NCI-H1092 treated with DMSO at 0.1 percent for 48 hours (cell line): ENCODE measurements at places on chromosomes 11 and 22.

DNA sequence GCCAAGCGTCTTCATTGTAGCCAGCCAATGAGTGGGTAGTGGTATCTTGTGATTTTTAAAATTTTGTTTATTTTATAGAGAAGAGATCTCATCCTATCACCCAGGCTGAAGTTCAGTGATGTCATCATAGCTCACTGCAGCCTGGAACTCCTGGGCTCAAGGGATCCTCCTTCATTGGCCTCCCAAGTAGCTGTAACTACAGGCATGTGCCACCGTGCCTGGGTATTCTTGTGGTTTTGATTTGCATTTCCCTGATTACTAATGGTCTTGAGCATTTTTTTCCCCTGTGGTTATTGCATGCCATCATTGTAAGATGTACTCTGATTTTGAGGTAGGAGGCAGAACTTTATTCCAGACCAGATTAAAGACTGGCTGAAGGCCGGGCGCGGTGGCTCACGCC lies 2.4 kb upstream of the DENND6B start:
- DNase-seq = no peak

DNA sequence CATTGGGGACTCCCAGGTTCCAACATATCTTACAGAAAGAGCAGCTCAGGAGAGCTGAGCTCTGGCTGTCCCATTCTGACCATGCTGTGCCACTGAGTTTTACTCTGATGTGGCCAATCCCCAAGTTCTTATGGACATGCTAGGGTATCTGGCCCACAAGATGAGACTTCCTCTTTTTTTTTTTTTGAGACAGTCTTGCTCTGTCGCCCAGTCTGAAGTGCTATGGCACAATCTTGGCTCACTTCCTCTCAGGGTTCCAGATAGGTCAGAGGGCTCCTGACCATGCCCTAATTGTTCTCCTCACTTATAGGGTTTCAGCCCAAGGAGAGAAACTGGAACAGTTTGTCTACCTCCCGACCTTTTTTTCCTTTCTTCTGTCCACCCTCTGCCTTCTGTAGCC lies 152.3 kb upstream of the CCDC90B start:
- no peak for DNase-seq

GRCh38 chr11:32279672-32280071 lies 155.7 kb downstream of the WT1 start:
- DNase-seq = no peak

DNA sequence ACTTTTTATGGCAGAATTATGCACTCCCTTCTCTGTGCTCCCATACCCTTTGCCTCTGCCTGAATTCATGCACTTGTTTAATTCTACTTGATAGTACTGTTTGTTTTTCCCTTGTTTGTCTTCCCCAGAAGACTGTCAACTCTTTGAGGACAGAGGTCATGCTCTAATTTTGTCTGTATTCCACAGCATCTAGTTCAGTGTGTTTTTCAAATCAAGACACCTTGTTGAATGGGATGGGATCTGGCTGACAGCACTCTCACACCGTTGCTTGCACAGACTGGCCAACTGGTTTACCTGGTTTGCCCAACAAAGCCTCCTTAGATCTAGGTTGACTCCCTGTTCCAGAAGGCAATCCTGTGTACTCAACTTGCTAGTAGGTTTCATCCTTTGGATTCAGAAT lies 121.2 kb upstream of the TIMP3 start:
- DNase-seq = no peak

DNA sequence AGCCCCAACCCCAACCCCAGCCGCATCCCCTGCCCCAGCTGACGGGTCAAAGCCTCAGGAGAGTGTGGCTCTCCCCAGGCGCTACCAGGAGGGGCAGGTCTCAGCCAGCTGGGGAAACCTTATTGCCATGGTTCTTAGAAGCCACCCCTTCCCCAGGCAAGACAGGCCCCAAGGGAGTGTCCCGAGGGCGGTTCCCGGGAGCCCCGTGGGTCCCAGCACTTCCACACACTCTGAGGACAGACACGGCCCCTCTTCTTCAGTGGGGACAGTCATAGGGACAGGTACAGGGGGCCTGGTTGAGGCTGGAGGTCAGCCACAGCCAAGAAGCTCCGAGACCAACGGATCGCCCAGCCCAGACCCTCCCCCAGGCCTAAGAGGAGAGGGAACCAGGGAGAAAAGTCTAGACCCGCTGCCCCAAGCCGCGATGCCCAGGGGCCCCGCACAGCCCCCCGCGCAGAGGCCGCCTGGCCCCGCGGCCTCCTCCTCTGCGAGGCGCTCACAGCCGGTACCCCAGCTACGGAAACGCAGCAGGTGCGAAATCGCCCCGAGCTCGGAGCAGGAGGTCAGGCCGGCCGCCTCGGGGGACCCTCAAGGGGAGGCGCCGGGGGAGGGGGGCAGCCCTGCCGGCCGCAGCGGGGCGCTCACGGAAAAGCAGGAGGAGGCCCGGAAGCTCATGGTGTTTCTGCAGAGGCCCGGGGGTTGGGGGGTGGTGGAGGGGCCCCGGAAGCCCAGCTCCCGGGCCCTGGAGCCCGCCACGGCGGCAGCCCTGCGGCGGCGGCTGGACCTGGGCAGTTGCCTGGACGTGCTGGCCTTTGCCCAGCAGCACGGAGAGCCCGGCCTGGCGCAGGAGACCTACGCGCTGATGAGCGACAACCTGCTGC lies 2.6 kb downstream of the KLHDC7B start:
- DNase-seq = no peak

DNA sequence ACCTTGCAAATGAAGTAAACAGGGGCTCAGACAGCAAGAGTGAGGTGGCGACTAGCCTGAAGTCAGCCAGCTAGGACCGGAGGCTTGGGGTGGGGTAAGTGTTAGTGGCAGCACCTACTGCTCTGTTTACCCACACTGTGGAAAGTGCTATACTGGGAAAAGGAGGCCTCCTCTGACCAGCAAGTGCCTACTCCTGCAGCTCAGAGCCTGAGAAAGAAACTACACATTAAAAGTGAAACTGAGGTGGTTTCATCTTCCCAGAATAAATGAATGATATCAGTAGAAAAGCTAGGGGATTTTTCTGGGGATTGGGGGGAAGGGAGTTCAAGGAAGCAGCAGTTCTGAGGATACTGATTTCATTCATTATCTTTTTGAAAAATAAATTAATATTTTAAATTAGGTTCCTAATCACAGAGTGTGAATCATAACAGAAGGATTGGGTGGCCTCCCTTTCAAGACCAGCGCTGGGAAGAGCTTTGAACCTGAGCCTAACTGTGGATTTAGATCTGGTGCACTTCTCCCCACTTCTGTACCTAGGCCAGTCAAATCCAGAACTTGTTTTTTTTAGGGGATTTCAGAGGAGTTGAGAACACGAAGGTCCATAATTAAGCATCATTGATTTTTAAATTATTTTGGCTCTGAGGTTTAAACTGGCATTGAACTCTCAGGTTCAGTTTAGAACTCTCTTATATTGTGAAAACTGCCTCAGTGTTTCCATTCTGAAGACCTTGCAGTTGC lies 48.1 kb upstream of the GRAMD1B start:
- DNase-seq = no peak

GRCh38 chr11:122105044-122105758 lies 10.8 kb downstream of the BLID start:
- DNase-seq = peak; percentile 43

DNA sequence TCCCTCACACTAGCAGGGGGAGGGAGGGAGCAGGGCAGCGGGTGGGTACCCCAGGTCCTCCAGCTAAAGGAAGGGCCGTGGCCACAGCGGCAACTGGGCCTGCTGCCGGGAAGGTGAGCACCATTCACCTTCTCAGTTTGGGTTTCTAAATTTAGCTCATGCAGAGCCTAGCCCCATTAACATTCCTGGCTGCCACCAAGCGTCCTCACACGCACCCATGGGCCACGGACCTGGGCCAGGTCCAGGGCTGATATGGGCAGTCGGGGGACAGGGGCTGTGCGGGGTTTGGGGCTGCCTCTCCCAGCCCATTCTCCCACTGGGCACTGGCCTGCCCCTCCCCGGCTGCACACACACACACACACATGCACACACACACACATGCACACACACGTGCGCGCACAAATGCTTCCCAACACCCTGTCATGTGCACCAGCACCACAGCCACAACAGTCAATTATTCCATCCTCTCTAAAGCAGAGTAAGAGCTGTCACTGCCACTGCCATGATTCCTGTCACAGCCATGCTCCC lies 28.7 kb downstream of the SYT7 start:
- DNase-seq = no peak

DNA sequence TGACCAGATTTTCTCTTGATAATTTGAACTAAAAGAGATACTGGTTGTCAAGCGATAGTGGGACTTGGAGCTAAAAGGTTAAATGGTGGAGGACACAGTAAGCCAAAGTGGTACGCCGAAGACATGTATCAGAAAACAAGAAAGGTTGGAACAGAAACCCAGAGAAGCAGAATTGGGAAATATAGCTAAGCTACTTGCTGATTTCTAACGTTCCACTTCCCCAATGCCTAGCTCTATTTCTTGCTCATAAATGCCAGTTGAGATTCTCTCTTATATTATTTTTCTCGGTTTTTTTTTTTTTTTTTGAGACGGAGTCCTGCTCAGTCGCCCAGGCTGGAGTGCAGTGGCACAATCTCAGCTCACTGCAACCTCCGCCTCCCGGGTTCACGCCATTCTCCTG lies 12.7 kb downstream of the TMEM41B start:
- DNase-seq = no peak

DNA sequence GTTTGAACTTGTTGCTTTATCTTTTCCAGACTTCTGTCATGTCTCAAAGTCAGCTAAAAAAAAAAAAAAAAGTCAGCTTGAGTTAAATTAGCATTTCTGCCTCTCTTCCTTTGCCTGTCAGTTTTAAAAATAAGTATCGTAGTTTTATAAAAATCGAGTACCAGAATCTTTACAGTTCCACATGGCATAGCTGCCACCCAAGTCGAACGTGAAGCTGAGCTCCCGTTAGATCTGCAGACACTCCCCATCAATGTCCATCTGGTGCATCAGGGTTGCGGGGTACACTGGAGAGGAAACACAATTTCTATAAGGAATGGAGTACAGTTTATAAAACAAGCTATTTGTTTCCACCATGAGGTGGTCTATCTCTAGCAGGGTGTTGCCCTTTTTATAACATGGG lies 41.0 kb upstream of the CCND1 start:
- DNase-seq = no peak

- no peak for DNase-seq
These were observed 414 bp downstream of the JOSD1 start for GRCh38 chr22:38700270-38700788.

- no peak for DNase-seq
These were observed 17.1 kb downstream of the APOL4 start for GRCh38 chr22:36184433-36185025.

GRCh38 chr11:127126986-127127385 lies 126.4 kb upstream of the KIRREL3 start:
- DNase-seq = no peak

- no peak for DNase-seq
These were observed 8.4 kb downstream of the TP53I11 start for GRCh38 chr11:44942029-44942955.

DNA sequence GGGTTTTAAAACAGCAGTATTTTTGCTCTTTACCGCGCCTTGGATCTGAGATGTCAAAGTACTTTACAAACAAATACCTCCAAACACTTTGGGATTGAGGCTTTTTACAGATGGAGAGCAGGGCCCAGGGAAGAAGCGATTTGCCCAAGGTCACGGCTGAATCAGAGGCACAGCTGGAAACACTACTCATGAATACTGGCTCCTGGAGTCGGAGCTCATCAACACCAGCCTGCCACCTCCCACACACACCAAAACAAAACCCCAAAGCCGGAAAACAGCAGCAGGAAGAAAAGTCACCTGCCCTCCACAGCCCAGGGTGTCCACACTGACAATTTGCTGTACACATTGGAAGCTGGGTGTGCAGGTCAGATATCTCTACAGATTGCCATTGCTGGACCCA lies 339.4 kb downstream of the CADM1 start:
- no peak for DNase-seq

DNA sequence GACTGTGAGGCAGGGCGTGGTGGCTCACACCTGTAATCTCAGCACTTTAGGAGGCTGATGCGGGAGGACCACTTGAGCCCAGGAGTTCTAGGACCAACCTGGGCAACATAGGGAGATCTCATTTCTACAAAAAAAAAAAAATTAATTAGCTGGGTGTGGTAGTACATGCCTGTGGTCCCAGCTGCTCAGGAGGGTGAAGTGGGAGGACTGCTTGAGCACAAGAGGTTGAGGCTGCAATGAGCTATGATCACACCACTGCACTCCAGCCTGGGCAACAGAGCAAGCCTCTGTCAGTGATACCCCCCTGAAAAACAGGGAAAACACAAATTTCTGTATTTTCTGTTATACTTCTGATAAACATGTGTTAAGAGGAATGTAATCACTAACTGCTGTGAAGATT lies 57.8 kb upstream of the ARHGAP32 start:
- no peak for DNase-seq

GRCh38 chr22:22884010-22884887 lies 3.4 kb upstream of the IGLL5 start:
- DNase-seq = peak; percentile 48

GRCh38 chr11:69521457-69521856 lies 40.0 kb downstream of the LINC01488 start:
- no peak for DNase-seq

DNA sequence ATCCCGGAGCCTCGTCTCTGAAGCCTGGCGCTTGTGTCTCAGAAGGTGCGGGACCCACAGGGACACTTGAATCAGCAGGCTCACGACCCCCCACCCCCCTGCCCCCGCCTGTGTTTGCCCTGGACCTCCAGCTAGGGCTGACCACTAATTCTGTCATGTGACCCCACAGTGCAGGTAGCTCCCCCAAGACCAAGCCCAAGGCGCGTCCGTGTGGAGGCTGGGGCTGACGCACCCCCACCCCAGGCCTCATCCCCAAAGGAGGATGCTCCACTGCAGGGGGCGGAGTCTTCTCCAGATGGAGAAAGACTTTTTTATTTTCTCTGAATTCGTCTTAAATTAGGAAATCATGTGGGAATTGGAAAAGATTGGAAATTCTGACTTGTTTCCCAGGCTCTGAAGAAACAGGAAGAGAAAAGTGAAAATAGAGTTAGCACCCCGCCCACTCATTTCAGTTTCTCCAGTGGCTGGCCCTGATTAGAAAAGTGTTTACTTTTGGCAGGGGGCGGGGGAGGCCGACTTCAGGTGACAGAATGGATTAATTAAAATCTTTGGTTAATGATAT lies 1.0 kb upstream of the RELA start:
- DNase-seq = no peak

GRCh38 chr11:78192911-78193351 lies 4.2 kb downstream of the USP35 start:
- DNase-seq = no peak

DNA sequence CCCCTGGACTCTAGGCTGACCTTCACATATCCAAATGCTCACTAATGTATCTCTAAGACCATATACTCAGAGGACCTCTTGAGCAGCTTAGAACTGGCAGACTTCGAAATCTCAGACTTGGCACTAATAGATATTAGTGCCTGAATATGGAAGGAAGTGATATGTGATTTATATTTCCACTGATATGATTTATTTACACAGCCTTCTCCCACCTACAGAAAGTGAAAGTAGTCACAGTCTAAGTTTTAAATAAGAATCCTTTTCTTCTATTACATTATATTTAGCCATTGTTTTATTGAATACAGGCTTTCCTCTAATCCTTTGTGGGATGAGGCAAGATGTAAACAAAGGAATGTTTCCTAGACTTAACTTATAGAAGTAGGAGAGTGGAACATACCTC lies 6.7 kb upstream of the NAV2 start:
- DNase-seq = no peak

GRCh38 chr11:65503949-65504673 lies 5.3 kb downstream of the MALAT1 start:
- no peak for DNase-seq

- DNase-seq = no peak
These were observed 129.1 kb downstream of the SLC17A6 start for GRCh38 chr11:22467248-22467647.

- DNase-seq = no peak
These were observed 76.4 kb downstream of the LIF start for GRCh38 chr22:30170129-30170528.
